ENCODE measurements at places on chromosomes 5 and 9. TPM values are rescaled to one million over a fixed set of nuclear protein-coding genes. Genes with fewer than 3 reads are reported as not detected.

The TAF11L8 gene
- polyA plus RNA-seq, result not detected

The TRAPPC13 gene
- polyA plus RNA-seq, result 12.8 TPM

The SPAG8 gene
- 0.98 TPM for polyA plus RNA-seq

The EPB41L4A gene
- 7.0 TPM for polyA plus RNA-seq

The EQTN gene
- polyA plus RNA-seq, result not detected
